Stimulated activated CD4-positive, alpha-beta T cell treated with anti-CD3 and anti-CD28 coated beads, Interleukin-12 subunit alpha, Interleukin-12 subunit beta, amount 100 ng/mL, for 4 hours (primary cell): ENCODE measurements at places on chromosomes 16 and 17.

GRCh38 chr17:78748048-78748729 is 33.9 kb downstream of the CYTH1 start:
- DNase-seq: no peak

DNA sequence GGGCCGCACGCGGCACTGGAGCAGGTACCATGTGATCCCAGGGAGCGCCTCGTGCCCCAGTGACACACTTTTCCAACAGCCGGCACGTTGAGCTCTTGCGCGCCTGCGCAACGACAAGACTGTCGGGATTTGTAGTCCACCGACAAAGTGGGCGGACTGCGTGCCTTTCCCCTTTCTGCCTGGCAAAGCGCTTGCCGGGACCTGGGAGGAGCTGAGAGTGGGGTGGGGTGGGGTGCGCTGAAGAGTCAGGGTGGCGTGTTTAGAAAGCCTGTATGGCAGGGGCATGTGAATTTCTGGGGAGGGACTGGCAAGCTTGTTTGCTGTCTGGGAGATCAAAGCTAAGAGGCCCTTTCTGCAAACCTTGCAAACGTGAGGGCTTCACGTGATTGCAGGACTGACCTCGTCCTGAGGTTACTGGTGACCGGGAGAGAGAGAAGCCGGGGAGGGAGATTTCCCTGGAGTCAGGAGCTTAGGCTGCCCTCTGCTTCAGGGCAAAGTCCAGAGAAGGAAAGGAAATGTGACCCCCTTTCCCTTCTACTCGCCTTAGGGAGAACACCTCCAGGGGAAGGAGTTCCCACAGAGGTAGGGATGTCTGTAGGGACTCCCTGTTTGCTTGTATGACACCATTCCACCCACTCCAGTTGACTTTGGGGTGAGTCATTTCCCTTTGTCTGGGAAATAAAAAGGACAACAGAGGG is 429 bp upstream of the NR1D1 start:
- peak; percentile 81 for DNase-seq

DNA sequence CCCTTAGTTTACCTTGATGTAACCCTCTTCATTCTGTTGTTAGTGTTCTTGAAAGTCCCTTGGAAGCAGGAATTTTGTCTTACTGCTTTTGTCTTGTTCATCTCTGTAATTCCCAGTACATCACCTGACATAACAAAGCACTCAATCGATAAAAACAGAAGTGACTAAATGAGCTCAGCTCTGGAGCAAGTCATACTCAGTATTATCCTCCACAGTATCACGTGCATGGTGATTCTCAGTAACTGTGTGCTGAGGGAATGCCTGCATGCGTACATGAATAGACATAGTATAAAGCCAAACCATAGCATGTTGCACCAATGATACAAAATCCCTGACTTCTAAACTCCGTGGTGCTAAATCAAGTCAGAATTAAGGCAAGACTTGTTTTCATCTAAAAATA is 7.2 kb downstream of the KRT38 start:
- DNase-seq: no peak

DNA sequence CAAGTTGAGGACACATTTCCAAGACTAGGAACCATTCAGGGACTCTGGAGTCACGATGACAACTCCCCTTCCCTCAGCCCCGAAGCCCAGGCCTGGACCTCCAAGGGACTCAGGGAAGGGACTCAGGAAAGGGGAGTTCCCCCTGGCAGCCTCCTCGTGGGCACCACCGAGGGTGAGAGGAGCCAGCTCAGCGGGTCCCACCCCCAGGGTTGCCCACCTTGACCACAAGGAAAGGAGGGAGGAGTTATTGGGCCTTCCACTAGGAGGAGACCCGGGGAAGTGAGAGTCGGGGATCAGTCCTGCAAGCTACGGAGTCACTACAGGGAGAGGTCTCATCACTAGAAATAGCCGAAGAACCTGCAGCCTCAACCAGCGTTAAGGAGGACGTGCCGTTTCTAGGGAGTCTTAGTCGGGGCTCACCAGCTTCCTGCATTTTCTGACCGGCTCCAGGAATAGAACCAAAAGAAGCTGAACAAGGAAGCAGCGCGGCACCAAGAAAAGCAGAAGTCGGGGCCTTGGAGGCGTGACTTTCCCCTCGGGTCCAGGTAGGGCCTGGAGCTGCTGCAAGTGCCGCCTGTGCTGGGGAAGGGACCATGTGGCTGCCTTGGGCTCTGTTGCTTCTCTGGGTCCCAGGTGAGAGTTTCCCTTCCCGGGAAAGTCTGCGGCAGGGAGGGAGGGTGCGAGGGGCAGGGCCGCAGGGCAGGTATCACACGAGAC is at the start of gene CD300A:
TSS of gene CD300A (plus strand) at position 524 of the 717 bp plus-strand sequence. CDS start at position 594, 70 bp downstream.
- DNase-seq: no peak

DNA sequence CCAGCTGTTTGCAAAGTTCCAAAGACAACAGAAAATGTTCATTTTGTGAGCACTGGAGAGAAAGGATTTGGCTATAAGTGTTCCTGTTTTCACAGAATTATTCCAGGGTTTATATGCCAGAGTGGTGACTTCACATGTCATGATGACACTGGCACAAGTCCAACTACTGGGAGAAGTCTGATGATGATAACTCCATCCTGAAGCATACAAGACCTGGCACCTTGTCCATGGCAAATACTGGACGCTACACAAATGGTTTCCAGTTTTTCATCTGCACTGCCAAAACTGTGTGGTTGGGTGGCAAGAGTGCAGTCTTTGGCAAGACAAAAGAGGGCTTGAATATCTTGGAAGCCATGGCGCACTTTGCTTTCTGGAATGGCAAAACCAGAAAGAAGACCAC is 385.0 kb downstream of the CDH11 start:
- no peak for DNase-seq

- DNase-seq: no peak
Observed at GRCh38 chr17:18344021-18344420, 19.3 kb downstream of the SHMT1 start.

DNA sequence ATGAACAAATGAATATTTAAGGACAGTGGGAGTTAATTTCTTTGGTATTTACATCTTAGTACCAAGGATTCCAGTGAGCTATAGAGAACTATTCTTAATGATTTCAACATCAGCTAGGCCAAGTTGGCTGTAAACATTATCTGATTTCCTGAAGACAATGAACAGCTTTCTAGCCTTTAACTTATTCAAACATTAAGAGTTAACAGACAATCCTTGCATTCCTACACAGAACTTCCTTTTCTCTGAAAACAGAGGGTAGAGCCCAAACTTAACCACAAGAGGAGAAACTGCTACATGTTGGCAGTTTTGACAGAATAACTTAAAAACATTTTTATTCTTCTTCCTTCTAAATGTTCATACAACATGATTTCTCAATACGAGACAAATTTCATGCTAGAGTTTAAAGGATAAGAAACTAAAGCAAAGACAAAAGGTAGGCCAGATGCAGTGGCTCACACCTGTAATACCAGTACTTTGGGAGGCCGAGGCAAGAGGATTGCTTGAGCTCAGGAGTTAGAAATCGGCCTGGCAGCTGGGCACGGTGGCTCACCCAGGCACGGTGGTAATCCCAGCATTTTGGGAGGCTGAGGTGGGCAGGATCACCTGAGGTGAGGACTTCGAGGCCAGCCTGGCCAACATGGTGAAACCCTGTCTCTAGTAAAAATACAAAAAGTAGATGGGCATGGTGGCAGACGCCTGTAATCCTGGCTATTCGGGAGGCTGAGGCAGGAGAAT is 4.4 kb downstream of the CRLF3 start:
- no peak for DNase-seq

DNA sequence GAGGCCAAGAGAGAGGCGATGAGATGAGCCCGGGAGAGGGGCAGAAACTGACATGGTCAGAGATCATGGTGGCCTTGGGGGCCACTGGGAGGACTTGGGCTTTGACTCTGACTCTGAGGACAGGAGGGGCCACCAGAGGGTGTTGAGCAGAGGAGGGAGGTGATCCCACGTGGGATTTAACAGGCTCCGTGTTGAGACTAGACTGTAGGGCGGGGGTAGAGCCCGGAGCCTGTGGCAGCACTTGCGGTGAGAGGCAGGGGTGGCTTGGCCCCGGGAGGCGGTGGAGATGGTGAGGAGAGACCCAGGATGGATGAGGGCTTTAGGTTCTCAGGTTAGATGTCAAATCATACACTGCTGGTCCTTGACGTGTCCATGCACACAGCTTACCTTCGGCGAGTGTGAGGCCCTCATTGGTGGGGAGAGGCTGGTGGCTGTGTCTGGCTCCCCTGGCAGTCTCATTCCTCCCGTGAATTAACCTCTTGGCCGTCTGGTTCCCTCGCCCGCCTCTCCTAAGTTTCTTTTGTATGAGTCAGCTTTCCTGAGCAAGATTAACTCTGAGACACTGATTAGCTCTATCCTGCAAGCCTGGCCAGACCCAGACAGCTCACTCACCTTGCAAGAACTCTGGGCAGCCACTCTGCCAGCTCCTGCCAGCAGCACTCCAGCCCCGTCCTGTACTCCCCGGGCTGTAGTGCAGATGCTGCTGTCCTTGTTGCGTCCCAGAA is 39.7 kb downstream of the VPS35L start:
- no peak for DNase-seq

DNA sequence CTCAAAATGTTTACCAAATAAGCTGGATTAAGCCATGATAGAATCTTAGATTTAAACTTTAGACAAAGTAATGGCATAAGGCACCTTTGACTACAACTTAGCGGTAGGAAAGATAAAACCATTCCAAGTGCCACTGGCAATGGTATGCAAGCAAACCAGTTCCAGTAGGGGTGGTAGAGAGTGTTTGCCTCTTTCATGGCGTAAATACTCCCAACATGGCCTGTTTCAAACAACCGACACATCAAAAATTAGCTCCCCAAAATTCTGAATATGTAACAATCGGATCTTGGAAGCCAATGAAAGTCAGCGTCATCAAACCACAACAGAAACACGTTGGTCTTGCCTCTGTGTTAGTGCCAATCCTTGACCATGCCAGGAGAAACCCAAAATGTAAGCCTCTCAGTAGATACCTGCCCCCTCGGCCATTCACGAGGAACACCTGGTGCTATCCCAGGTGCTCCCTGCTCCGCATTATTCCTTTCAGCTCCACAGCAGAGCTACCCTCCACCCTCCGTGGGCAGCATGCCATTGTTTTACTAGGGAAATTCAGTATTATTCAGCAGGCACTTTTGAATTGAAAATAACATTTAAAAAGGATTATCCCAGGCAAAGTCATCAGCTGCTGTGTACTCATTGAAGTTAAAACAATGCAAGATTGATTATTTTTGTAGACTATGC is 307.8 kb upstream of the CDH11 start:
- DNase-seq: no peak
